ENCODE measurements at places on chromosomes 6 and 20.
A peak's percentile ranks its signal among the peaks of the same experiment; 100 is the strongest.

DNA sequence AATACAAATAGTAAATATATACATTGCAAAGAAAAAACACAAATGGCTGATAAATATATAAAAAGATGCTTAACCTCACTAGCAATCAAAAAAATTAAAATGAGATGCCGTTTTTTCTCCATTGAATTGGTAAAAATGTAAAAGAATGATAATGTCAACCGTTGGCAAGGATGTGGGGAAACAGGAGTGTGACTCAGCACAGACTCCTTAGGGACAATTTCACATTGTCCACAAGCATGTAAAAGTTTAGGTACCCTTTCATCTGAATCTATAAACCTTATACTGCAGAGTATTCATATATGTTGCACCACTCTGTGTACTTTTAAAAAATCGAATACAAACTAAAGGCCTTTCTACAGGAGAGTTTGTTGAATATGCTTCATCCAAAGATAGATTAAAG is 143.1 kb upstream of the RREB1 start:
- no peak for DNase-seq

DNA sequence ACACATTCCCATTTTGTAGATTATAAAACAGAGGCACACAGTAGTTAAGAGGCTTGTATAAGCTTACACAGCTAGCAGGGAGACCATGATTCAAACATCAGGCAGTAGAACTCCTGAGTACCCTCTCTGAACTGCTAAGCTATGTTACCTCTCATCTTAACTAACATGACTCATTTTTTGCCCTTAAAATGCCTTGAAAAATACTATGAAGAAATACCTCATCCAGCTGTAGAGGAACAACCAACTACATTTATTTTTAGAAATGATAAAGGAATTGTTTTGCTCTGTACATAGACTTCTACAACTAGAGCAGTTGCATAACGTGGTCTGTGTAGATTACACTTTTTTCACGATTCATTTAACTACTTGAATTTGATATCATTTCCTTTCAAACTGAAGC is 102.1 kb downstream of the FLRT3 start:
- no peak for DNase-seq

- DNase-seq, result peak; percentile 12
Observed at GRCh38 chr6:162856885-162857284, 129.1 kb downstream of the PACRG start.

GRCh38 chr6:123635144-123635543 is 1.6 kb downstream of the TRDN start:
- no peak for DNase-seq

GRCh38 chr20:13865156-13865555 is 80.3 kb downstream of the NDUFAF5 start:
- DNase-seq, result no peak

DNA sequence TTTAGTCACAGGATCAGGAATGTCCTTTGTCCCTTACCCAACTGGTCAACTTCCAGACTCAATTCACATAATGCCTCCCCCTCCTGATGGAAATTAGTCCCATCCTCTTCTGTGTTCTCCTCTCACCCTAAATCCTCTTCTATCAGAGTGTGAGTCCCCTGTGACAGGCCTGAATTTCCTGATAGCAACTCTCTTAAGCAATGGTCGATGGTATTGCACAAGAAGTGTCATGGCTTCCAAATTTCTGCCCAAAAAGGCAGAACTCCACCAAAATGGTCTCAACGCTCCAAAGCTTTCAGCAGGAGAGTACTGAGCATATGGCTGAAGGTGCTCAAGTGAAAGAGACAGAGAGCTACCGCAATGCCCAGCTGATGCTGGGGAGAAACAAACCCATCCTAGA is 2.4 kb downstream of the PREP start:
- no peak for DNase-seq

DNA sequence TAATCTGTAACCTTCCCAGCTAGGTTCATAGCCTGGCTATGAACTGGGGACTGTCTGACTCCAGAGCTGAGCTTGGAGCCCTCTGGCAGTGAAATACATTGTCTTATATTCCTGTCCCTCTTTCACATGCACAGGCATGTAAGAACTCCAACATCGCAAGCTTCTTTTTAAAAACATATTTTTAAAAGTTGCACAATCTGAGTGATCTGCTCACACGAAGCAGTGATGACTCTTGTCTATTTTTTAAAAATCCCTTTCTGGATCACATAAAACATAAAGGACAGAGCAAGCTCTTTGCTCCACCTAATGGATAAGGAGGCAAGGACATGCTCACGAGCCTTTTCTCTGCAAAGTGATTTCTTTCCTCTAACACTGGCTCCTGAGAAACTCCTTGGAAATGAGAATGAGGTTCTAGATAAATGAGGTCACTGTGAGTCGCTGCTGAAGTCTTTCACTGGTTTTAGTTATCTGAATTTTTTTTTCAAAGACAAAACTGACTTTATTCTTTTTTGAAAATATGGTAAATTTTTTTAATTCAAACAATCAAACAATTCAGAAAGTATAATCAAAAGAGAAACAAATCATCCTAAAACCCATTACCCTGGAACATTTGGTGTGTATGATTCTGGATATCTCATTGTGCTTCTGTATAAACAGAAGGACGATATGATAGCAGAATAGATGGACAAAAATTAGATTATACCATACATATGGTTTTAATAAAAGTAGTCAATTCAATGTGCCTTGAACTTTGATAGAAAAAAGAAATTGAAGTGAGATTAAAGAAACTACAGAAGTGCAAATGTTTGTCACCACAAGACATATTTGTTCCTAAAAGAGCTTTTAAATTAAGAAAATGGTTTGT is 30.8 kb downstream of the IL20RA start:
- DNase-seq, result no peak

DNA sequence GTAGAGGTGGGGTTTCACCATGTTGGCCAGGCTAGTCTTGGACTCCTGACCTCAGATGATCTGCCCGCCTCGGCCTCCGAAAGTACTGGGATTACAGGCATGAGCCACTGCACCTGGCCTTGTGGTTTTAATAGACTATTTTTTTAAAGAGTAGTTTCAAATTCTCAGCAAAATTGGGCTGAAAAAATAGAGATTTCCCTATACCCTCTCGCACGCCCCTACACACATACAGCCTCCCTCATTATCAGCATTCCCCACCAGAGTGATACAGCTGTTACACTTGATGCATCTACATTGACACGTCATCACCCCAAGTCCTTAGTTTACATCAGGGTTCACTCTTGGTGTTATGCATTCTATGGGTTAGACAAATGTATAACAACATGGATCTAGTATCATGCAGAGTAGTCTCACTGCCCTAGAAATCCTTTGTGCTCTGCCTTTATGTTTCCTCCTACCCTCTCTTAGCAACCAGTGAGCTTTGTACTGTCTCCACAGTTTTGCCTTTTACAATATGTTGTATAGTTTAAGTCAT is 103.6 kb downstream of the CDYL start:
- DNase-seq, result no peak

GRCh38 chr20:17380801-17381200 is 150.4 kb downstream of the BFSP1 start:
- no peak for DNase-seq

GRCh38 chr6:33390767-33391277 is 801 bp upstream of the KIFC1 start:
- DNase-seq, result no peak

DNA sequence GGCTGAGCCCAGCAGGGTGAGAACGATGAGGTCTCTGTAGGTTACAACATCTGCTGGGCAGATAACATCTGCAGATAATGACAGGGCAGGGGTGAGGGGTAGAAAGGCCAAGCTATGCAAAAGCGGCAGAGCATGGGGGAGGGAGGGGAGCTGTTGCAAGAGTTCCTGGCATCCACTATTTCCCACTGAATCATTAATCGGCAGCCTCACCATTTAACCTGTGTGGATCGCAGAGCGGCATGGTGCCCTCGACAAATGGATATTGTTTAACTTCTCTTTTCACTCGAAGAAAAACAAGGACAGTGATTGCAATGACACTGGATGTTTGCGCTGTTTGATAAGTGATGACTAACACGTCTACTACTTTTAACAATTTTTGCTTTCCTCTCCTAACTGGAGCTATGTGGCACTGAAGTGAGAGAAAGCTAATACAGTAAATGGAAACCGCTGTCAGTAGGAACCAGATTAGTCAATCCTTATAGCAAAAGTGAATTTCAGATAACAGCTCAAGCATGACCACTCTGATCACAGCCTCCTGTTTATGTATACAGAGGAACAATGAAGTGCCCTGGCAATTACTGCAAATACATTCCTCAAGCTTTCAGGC is 381.5 kb downstream of the TFAP2A start:
- no peak for DNase-seq
